ENCODE measurements at places on chromosomes 6 and 20. TPM values are rescaled to one million over a fixed set of nuclear protein-coding genes. Genes with fewer than 3 reads are reported as not detected.

The VSTM2L gene
- total RNA-seq: 0.35 TPM

The MTO1 gene
- total RNA-seq: 65.8 TPM

The SOX18 gene
- 0.20 TPM for total RNA-seq

DNA sequence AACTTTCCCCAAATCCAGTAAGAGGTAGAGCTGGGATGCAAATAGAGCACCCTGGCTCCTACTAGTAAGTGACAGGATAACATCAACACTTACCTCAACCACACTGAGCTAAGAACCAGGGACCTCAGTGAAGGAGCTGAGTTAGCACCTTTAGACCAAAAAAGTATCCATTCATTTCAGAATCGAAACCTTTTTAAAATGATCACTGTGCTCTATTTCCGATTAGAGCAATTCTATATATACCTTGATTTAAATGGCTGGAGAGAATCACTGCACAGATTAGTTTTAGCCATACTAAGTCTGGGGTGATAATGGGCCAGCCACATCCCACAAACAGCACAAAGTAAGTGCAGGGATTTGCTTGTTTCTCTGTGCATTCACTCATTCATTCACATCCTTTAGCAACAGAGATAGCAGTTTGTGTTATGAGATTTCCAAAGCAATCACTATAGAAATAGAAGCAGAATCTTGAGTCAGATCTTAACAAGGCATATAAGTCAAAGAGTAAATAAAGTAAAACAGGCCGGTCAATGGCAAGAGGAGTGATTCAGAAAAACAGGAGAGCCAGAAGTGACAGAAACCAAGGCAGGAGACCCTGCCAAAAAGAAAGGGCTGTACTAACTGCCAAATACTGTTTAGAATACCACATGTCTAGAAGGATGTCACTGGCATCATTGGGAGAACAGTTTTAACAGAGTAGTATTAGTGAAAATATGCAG, 136.3 kb downstream of the KIF13A start:
- no peaks in the 10 kb centered on the region for H3K4me1 ChIP-seq
- DNase-seq: no peak
- H3K4me3 ChIP-seq: no peak overlapping the region
- no peaks in the 10 kb centered on the region for H3K36me3 ChIP-seq
- no peak overlapping the region for H3K27ac ChIP-seq
- peaks cover 33% of the 10 kb centered on the region for H3K27me3 ChIP-seq

DNA sequence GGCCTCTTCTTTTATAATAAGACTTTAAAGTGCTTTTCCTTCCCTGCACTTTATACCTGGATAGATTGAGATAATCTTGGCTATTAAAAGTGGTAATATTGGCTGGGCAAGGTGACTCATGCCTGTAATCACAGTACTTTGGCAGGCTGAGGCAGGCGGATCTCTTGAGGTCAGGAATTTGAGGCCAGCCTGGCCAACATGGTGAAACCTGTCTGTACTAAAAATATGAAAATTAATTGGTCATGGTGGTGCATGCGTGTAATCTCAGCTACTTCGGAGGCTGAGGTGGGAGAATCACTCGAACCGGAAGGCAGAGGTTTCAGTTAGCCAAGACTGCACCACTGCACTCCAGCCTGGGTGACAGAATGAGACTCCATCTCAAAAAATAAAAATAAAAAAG, 197.1 kb upstream of the RGS17 start:
- H3K27me3 ChIP-seq: no peaks in the 10 kb centered on the region
- H3K27ac ChIP-seq: no peak overlapping the region
- no peak for DNase-seq
- H3K4me3 ChIP-seq: no peak overlapping the region
- H3K36me3 ChIP-seq: no peaks in the 10 kb centered on the region
- no peaks in the 10 kb centered on the region for H3K4me1 ChIP-seq

DNA sequence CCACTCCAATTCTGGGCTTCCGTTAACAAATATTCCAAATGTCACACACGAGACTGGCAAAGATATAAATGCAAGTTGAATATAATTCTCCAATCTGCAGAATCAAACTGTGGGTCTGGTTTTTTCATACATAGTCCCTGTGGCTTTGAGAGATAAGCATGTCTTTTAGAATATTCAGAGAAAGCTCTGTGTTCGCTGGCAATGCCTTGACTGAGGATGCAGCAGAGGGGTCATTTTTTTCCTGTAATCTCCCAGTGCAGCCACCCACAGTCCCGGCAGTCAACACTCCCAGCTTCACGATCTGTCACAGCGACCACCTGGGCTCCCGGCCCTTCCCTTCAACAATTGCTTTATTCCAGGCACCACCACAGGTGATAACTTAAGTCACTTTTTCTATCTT, 30.5 kb downstream of the MUC22 start:
- H3K36me3 ChIP-seq: no peaks in the 10 kb centered on the region
- no peak overlapping the region for H3K4me3 ChIP-seq
- no peaks in the 10 kb centered on the region for H3K4me1 ChIP-seq

GRCh38 chr6:135280375-135281136, 99.4 kb downstream of the MYB start:
- H3K27ac ChIP-seq: no peak overlapping the region
- H3K27me3 ChIP-seq: peaks cover 4% of the 10 kb centered on the region
- H3K36me3 ChIP-seq: peaks cover 3% of the 10 kb centered on the region
- no peak for DNase-seq

GRCh38 chr6:158999154-158999665, 792 bp downstream of the RSPH3 start:
- H3K4me1 ChIP-seq: peaks cover 33% of the 10 kb centered on the region
- no peak for DNase-seq
- peaks cover 4% of the 10 kb centered on the region for H3K36me3 ChIP-seq
- H3K27me3 ChIP-seq: no peaks in the 10 kb centered on the region

DNA sequence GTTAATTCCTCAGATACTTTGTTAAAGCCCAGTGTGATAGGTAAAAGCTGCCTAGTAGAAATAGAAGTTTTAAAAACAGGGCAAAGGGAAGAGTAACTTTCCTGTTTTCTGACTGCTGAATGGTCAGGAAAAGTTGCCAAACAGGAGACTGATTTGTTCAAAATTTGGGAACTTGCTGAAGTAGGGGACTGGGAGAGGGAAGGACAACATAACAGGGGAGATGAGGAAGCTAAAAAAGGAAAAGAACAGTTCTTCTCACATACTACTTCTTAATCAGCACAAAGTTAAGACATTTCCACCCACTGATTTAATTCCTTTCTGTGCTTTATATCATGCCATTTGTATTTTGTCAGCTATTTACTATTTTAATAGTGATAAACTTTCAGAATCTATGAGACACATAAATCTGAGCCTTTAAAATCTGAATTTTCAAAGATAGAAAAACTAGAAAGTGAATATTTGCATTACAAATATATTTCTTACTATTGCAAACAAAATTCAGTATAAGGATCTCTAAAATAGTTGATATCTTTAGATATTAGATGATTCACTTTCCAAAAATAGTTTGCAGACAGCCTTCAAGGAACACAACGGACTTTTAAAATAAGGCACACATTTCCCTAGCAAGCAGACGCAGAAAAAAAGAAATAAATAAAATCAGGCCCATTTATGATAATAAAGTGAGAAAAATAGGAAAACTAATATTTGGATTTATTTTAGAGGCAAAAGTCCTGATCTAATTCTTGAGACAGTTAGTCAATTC, 36.9 kb upstream of the SLC16A10 start:
- peaks cover 11% of the 10 kb centered on the region for H3K27me3 ChIP-seq
- no peaks in the 10 kb centered on the region for H3K4me1 ChIP-seq
- H3K36me3 ChIP-seq: no peaks in the 10 kb centered on the region
- H3K4me3 ChIP-seq: no peak overlapping the region
- DNase-seq: no peak
- no peak overlapping the region for H3K27ac ChIP-seq

Data from activated CD8-positive, alpha-beta memory T cell treated with anti-CD3 and anti-CD28 coated beads, Interleukin-2, amount 10 ng/mL, durations not matched to agents 7 days and 5 days (primary cell).